Activated gamma-delta T cell treated with anti-CD3 and anti-CD28 coated beads, Interleukin-2, amount 50 U/mL, for 16 hours (primary cell): ENCODE measurements at places on chromosomes 7 and 10.

DNA sequence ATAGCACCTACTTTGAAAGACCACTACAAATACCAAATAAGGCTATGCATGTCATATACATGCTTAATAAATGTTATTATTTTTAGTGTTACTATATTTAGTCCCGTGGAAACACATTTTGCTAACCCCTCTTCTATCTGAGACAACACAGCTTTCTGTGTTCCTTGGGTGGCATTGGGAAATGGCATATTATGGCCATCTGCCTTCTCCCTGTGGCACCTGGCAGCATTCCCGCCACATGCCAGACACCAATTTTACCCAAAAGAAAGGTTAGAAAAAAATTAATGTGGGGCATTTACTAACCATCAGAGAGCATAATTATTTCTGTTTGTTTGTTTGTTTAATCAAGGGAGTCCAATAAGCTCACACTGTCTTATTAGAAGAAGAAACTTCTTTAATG, 168.6 kb upstream of the ETV1 start:
- no peak for DNase-seq

- DNase-seq: no peak
These were observed 31.9 kb upstream of the C10orf53 start for GRCh38 chr10:49647554-49647953.

DNA sequence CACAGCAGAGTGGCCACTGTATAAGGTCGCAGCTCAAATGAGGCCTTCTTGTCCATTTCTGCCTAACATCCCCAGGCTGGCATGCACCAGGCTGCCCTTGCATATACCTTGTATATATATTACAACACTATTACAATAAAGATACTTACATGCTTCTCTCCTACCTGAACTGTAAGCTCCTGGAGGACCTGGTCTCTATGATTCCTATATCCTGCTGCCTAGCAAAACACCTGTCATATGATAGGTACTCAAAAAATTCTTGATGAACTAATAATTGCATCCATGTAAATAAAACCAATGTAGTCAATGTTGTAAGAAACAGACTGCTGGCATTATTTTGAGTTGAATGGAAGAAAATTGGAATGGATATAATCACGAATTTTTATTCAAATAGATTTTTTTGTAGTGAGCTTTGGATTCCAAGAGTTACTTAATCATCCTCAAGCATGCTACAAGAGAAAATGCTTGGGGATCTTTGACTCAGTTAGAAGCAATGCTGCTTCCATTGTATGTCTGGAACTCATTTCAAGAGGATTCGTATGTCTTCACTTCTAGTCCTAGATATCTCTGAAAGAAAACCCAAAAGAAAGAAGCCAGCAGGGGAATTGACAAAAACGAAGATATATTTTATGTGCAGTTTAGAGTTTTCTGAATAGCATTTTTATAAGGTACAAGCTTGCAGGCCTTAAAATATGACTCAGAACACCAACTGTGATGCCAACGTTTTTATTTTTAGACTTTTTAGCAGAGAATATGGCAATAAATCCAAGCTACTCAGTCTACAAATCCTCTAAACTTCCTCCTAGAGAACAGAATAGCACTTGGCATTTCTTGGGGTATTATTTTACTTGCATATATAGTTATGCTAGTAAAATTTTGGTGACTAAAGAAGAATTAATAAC, 53.1 kb downstream of the OSBPL3 start:
- no peak for DNase-seq

DNA sequence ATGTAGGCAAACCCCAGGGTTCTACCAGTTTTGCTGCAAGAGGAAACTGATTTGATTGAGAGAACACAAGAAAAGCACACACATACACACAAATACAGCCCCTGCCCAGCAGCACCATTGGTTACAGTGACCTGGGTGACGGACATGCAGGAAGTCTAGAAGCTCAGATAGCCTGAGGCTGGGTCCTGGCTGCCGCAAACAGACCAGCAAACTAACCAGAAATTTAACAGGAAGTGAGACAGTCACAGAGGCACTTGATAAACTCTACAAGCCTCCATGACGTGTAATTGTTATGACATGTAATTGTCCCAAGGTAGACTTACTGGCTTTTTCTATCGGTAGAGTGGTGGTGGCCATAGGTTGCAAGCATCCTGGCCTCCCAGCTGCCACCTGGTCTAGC, 58.9 kb downstream of the PRKAR2B start:
- no peak for DNase-seq

DNA sequence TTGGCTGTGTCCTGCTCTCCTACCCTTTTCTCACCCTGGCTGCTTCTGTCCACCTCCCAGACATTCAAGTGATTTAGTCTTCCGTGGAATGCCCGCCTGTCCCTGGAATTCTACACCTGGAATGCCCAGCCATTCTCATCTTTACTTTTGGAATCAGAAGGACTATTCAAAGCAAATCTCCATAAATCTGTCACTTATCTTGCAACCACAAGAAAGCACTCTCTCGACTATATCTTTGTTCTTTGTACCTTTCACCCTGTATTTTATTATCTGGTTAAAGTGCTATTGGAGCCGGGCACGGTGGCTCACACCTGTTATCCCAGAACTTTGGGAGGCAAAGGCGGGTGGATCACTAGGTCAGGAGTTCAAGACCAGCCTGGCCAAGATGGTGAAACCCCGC, 79.3 kb upstream of the KMT2E start:
- no peak for DNase-seq

DNA sequence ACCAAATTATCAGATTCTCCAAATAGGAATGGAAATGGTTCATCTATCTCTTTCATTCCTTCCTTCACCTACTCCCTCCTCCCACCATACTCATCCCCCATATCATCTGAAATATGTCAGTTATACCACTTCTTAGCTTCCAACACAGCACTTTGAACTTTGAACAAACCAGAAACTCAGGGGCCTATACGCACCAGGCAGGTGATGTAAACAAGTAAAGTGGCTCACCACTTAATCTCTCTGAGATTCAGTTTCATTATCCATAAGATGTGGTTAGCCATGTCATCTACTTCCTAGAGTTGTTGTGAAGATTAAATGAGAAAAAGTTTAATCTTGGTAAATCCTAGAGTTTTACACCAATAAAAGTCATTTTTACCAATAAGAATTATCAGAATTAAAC, 65.9 kb upstream of the LRRN3 start:
- no peak for DNase-seq

DNA sequence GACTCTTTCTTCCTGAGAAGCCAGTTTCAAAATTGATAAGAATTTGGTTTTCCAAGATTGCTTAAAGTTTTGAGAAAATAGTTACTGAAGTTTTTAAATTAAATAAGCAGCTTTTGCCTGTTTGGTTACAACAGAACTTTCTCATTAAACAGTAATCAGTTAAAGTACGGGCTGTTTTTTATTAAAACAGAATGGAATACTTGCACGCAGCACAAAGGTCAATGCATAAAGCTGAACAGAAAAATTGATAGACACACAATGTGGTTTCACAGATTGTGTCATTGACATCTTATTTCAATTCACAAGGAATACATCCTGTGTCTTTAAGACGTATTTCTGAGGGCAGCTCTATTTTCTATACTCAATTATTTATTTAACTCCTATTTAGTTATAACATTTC, 192.2 kb downstream of the PRKG1 start:
- no peak for DNase-seq

- DNase-seq: no peak
These were observed 45.1 kb downstream of the MET start for GRCh38 chr7:116717137-116717536.

DNA sequence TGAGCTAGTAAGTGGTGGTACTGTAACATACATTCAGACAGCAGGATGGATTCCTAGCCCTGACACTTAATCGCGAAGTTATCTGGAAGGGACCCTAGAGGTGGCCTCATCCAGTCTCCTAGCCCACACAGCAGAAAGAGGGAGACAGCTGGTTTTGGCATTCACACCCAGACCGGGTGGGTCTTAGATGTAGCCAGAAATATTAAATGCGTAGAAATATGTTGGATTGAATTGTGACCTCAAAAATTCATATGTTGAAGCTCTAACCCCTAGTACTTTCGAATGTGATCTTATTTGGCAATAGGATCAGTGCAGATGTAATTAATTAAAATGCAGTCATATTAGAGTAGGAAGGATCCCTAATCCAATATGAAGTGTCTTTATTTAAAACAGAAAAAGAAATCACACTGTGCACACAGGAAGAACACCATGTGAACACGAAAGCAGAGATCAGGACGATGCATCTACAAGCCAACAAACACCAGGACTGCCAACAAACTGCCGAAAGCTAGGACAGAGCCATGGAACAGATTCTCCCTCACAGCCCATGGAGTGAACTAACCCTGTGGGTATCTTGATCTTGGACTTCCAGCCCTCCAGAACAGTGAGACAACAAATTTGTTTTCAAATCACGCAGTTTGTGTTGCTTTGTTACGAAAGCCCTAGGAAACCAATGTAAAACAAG, 2.9 kb upstream of the XPNPEP1 start:
- DNase-seq: no peak

DNA sequence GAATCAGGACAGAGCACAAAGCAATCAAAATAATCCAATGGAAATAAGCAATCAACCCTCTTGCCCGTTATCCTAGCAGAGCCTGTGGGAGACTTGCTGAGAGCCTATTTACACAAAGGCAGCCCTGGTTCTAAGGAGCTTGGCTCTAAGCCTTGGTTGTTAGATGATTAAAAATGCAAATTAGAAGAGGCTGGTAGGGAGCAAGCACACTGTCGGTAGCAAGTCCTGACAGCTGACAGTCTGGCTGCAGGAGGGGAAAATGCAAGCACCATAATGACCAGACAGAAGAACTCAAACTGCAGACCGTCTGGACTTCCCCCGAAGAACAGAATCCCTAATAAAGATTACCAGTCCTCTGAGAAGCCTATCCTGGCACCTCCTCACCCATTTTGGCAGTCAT, 131.8 kb upstream of the CTTNBP2 start:
- DNase-seq: no peak

- DNase-seq: no peak
These were observed 52.2 kb downstream of the C10orf120 start for GRCh38 chr10:122647383-122647968.

DNA sequence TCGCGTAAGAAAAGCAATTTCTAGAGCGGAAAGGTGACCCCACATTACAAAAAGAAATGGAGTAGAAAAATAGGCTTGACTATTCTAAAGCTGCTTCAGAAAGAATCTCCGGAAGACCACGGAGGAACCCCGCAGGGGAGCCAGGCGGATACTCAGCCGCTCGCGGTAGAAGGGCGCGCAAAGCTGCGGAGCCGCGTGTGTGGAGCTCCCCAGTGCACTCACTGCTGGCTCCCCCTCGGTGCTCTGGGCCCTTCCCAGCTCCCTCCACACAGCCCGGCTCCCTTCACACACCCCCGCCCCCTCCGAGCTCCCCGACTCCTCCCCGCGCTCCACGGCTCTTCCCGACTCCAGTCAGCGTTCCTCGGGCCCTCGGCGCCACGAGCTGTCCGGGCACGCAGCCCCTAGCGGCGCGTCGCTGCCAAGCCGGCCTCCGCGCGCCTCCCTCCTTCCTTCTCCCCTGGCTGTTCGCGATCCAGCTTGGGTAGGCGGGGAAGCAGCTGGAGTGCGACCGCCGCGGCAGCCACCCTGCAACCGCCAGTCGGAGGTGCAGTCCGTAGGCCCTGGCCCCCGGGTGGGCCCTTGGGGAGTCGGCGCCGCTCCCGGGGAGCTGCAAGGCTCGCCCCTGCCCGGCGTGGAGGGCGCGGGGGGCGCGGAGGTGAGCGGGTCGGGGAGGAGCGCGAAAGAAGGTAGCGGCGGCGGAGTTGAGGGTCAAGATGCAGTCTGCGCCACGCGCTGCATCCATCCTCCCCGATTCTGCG, at the start of gene STEAP2:
TSS of gene STEAP2 (plus strand) at position 350 of the 758 bp plus-strand sequence. CDS start 13,343 bp downstream, outside the sequence.
- DNase-seq: no peak

DNA sequence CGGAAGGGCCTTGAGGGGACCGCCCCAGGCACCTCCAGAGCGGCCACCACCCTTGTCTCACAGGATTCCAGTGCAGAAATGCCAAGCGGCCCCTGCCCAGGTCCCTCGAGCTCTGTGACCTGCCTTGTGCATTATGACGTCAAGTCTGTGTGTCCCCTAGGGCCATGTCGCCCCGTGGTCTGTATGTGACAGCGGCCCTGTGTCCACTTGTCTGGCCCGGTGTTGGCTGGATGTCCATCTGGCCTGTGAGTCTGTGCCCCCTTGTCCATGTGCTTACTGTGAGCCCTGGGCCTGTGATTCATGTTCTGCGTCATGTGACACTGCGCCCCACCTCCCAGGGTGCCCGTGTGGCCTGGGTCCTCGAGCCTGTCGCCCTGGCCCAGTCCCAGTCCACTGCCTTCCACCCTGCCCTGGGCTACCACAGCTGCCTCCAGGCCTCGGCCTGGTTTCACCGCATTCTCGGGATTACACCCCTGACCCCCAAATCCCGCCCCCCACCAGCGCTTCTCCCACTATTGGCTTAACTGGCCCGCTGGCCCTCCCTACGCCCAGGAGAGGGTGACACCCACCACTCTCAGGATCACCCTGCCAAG, 66.6 kb upstream of the ZNF722 start:
- DNase-seq: no peak
